ENCODE measurements at places on chromosomes 12 and 14.

- H3K36me3 ChIP-seq: no peaks in the 10 kb centered on the region
- no peak overlapping the region for H3K27ac ChIP-seq
- H3K4me3 ChIP-seq: no peak overlapping the region
- H3K4me1 ChIP-seq: no peaks in the 10 kb centered on the region
These were observed 117.6 kb upstream of the MGAT4C start for GRCh38 chr12:86373813-86374212.

DNA sequence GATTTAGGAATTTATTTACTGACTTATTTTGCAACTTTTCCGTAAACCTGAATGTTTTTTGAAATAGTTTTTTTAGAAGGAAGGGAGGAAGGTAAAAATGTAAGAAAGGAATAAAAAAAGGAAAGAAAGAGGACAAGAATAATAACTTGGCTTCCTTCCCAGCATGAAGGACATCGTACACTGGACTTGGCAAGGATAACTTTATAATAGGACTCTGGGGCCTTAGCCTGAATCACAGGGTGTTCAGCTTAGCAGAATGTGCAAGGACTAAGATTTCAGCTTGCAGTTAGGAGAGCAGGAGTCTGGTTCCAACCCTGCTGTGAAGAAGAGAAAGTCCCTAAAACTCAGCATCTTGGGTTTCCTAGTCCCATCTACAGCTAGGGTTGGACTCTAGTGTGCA lies 1053.3 kb downstream of the VRK1 start:
- no peaks in the 10 kb centered on the region for H3K4me1 ChIP-seq
- H3K27me3 ChIP-seq: peaks cover 7% of the 10 kb centered on the region
- DNase-seq: no peak
- H3K4me3 ChIP-seq: no peak overlapping the region
- H3K36me3 ChIP-seq: no peaks in the 10 kb centered on the region

GRCh38 chr14:62557416-62557815 lies 487.8 kb downstream of the KCNH5 start:
- no peaks in the 10 kb centered on the region for H3K4me1 ChIP-seq
- no peak for DNase-seq
- no peak overlapping the region for H3K27ac ChIP-seq
- peaks cover 2% of the 10 kb centered on the region for H3K27me3 ChIP-seq

DNA sequence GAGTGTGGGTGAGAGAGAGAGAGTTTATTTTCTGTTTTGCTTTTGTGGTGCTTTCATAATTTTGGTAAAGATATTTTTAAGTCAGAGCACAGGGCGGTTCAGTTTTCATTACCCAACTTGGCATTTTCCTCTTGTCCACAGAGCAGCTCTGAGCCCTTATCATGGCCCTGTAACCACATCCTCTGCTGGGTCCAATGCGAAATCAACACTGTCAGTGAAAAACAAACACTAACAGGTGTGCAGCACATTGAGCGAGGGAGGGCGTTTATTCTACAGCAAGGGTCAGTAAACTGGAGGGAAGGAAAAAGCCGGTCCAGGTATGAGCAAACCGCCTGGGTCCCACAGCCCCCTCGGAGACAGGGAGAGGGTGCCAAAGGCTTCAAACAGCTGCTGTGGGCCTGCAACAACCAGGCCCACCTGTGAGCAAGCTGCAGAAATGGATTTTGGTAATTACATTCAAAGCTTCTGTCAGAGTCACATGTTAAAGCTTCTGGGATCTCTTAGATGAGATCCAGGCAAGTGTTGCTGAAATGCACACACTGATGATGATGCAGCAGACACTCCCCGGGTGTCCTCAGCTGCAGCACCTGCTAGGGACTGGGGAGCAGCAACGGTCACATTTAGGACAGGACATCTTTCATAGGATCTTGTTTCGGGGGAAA lies 132.7 kb upstream of the DYRK2 start:
- no peaks in the 10 kb centered on the region for H3K36me3 ChIP-seq
- peak overlapping the region; percentile 72 for H3K4me3 ChIP-seq
- H3K27ac ChIP-seq: peak overlapping the region; percentile 75
- H3K27me3 ChIP-seq: peaks cover 8% of the 10 kb centered on the region
- DNase-seq: peak; percentile 39
- H3K4me1 ChIP-seq: peaks cover 31% of the 10 kb centered on the region

GRCh38 chr12:132178801-132179401 lies 34.6 kb downstream of the NOC4L start:
- H3K27ac ChIP-seq: no peak overlapping the region
- H3K4me3 ChIP-seq: no peak overlapping the region
- H3K4me1 ChIP-seq: no peaks in the 10 kb centered on the region
- H3K27me3 ChIP-seq: no peaks in the 10 kb centered on the region
- no peaks in the 10 kb centered on the region for H3K36me3 ChIP-seq

All from immature natural killer cell (primary cell).